HuH-7 (cell line): ENCODE measurements at places on chromosomes 12 and 14.

DNA sequence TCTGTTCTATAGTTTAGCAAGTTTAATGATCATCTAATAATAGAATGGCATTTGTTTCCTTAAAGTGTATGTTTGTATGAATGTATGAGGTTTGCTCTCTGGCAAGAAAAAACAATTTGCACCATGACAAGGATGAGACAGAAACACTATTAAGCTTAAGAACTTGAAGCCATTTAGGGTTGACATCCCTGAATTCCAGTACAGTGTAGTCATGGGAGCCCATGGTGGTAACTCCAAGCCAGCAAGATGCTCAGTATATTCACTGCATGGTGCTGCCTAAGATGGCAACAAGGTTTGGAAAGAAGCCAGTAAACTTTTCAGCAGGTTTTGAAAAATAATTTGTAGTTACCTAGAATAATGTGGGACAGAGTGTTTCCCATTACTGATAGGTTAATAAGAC, 158.6 kb downstream of the PRIMA1 start:
- no peak for DNase-seq

- DNase-seq, result no peak
Observed at GRCh38 chr14:23452237-23452636, 16.8 kb upstream of the MYH7 start.

DNA sequence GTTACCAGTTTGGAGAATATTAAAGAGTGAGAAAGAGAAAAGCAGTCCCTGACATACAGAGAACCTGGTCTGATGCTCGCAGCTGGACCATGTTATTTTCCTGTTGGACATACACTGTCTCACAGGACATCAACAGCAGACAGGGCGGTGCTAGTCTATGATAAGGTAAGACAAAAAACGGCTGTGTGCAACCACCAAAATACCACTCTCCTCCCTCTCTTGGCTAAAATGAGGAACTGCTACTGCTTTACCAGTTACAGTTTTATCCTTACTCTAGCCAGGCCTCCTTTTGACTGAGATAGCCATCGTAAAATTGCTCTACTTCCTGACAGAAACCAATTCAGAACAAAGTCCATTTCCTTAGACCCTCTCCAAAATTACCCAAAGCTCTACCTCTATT, 47.0 kb upstream of the ERGIC2 start:
- DNase-seq, result peak; percentile 12

GRCh38 chr14:102126807-102127455, 12.8 kb upstream of the WDR20 start:
- no peak for DNase-seq

- DNase-seq, result no peak
Observed at GRCh38 chr12:7190268-7191055, 976 bp downstream of the PEX5 start.

DNA sequence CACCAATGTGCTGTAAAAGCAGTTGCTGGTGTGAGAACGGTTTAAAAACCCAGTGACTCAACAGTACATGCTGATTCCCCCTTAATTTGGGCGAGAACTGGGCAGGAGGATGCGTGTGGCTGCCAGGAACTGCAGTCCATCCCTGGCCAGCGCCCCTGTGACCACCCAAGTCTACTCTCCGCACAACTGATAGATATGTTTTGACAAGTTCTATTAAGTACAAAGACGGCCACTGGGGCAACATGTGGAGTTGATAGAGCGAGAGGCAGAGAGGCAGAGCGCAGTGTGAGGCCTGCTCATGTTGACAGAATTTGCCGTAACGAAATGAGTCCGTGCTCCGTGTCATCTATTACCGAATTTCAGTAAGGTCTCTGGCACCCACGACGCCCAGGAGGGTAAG, 855.0 kb downstream of the BCL11B start:
- DNase-seq, result no peak

GRCh38 chr14:95011445-95012006, 145.8 kb downstream of the DICER1 start:
- DNase-seq, result no peak

DNA sequence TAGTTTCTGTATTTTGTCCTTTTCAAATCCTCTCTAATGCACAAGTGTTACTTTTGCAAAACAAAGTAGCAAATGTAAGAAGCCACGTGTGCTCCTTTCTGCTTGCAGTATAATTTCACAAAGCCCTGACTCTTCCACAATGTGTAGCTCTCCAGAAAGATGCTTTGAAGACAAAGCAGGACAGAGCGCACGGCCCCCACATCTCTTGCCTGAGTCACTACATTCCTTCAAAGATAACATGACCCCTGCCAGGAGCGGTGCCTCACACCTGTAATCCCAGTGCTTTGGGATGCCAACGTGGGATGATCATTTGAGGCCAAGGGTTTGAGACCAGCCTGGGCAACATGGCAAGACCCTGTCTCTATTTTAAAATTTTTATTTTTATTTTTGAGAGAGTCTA, 40.5 kb downstream of the JAG2 start:
- DNase-seq, result no peak

GRCh38 chr14:59897757-59898383, 22.1 kb upstream of the LRRC9 start:
- peak; percentile 32 for DNase-seq

DNA sequence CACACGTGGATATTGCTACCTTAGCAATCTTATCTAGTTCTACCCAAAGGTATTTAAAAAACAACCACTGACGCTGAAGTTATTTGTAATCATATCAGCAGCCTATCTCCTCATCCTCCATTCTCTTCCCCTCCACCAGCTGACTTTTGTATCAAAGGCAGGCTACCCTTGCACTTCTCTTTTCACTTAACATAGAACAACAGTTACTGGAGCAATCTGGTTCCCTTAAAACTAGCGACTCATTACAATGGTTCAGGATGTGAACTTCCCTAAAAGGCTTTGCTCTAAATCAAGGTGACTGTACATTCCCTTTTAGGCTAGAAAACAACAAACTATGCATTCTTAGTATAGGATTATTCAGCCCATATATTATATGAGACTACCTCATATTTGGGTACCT, 404.7 kb downstream of the APAF1 start:
- no peak for DNase-seq

- no peak for DNase-seq
Observed at GRCh38 chr12:49232940-49233841, 31.7 kb upstream of the TUBA1C start.

GRCh38 chr14:70904373-70904772, 2.9 kb upstream of the PCNX1 start:
- no peak for DNase-seq

DNA sequence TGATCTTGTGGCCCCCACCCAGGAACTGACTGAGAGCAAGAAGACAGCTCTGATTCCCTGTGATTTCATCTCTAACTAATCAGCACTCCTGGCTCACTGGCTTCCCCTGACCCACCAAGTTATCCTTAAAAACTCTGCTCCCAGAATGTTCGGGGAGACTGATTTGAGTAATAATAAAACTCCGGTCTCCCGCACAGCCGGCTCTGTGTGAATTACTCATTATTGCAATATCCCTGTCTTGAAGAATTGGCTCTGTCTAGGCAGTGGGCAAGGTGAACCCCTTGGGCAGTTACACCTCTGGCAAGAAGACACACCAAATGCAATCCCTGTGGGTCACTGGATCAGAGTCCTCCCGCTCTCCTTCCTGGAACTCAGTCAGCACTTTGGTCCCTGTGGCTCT, 21.3 kb downstream of the SLC7A7 start:
- DNase-seq, result no peak

DNA sequence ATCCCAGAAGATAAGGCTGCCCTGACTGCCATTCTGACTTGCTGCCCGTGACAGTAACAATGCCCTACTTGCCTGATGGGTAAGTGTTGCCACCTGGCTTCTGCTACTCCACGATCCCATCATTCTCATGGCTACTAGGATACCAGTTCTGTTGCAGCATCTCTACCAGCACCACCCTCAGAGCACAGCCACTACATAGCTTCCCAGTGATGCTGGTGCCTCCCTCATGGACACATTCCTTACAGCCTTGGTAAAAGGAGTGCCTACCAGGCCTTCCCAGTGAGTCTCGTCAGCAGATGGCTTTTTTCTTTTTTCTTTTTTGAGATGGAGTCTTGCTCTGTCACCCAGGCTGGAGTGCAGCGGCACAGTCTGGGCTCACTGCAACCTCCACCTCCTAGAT, 84.4 kb upstream of the CMKLR1 start:
- DNase-seq, result no peak

GRCh38 chr12:100515968-100516367, 42.3 kb downstream of the NR1H4 start:
- no peak for DNase-seq

- no peak for DNase-seq
Observed at GRCh38 chr12:10136637-10137205, 6.7 kb upstream of the CLEC7A start.

DNA sequence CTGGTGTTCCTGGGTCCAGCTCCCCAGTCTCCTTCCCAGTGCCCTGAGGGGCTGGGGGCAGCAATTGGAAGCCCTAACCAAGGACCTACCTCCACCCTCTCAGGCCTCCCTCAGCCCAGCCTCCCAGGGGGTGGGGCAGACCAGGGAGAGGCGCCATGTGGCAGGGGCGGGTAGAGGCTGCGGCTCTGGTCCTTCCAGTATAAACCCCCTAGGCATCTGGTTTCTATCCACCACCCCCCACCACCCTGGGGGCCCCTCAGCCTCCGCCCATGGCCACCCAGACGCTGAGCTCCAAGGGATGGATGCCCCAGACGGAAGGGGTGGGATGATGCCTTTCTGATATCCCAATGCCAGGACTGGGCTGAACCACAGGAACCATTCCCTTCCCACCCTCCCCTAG, 2.8 kb upstream of the SP7 start:
- no peak for DNase-seq

- no peak for DNase-seq
Observed at GRCh38 chr12:77855548-77855947, 24.9 kb downstream of the NAV3 start.

GRCh38 chr12:57418255-57418654, 12.6 kb downstream of the R3HDM2 start:
- DNase-seq, result no peak

DNA sequence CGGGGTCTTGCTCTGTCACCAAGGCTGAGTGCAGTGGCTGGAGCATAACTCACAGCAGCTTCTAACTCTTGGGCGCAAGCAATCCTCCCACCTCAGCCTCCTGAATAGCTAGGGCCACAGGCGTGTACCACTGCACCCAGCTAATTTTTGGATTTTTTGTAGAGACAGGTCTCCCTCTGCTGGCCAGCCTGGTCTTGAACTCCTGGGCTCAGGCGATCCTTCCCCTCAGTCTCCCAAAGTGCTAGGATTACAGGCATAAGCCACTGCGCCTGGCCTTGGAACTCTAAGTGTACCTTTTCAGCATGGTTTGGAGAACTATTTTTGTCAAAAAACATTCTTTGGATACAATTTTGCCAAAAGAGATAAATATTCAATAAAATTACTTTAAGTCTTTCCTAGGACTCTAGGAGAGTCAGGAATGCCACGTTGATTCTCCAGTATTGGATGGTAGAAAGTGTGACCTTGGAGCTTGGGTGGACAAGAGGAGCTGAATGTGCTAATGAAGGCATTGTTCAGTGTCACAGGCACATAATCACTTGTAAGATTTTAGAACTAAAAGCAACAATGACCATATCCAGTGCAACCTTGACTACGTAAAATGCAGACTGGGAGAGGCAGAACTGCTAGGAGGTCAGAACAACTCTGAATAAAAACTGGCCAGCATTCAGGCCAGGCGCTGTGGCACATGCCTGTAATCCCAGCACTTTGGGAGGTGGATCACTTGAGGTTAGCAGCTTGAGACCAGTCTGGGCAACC, 2.8 kb downstream of the SRSF9 start:
- no peak for DNase-seq
